GM23338 (cell line): ENCODE measurements at places on chromosomes 4 and X. TPM values are rescaled to one million over a fixed set of nuclear protein-coding genes. Genes with fewer than 3 reads are reported as not detected.

- no peak for DNase-seq
These were observed 311.4 kb downstream of the PRDM5 start for GRCh38 chr4:120611092-120611491.

The MAGED4 gene
- 22.2 and 57.3 TPM in 2 replicates for total RNA-seq

GRCh38 chr4:169849456-169849855 is 91.7 kb upstream of the HPF1 start:
- no peak for DNase-seq

The STX18 gene
- 15.9 and 30.8 TPM in 2 replicates for total RNA-seq

DNA sequence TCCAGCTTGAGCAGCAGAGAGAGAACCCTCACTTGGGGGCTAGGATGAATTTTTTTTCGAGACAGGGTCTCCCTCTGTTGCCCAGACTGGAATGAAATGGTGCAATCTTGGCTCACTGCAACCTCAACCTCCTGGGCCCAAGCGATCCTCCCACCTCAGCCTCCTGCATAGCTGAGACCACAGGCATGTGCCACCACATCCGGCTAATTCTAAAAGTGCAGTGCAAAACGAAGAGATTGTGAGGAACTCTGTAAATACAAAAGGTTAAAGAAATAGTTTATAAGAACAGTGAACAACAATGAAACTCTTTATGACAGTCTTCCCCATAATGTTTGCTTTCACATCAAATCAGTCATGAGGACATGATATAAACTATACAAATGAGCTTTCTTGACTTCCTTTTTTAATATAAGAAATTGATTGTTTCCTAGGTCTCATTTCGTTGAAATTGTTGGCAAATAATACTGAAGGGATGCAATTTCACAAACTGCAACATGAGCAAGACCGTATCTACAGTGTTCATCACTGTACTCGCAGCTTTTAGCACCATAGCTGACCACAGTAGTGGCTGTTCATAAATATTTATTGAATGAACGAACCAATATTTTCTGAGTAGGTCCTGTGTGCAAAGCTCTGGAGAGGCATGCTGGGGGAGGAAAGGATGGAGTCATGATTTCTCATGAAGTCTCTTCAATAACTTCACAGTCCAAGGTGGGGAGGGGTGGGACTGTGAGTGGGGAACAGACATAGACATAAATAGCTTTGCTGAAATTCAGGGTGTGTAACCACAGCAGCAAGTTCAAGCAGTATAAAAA is 116.1 kb downstream of the SHROOM3 start:
- no peak for DNase-seq

DNA sequence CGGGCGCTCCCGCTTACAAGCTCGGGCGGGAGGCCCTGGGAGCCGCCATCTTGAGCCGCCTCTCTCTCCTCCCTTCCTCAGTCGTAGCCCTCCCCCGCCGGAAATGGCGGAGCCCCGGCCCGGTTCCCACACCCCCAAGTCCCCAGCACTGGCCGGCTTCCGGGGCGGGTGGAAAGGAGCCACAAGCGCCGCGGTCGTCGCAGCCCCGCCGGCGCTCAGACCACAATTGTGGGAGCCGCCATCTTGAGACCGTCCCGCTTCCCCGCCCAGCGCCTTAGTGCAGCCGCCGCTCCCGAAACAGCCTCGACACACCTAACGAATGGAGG is 531 bp downstream of the HCFC1 start:
- DNase-seq, result peak; percentile 72

DNA sequence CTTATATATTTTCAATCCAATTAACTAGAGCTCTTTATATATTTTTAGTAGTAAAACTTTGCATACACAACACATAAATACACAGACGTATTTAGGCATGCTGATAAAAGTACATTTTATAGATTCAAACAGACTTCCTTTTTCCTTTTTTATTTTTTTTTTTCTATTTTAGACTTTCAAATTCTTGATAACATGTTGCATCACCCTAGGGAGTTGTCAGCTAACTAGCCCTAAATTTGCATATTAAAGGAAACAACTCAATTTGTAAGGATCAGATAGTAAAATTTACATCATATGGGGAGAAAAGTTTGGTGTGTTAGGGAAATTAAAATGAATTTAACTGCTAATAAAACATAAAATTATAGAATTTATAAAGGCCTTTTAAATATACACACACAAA is 47.4 kb upstream of the APOOL start:
- DNase-seq, result peak; percentile 21

GRCh38 chr4:95361696-95361965 is 187.1 kb downstream of the UNC5C start:
- DNase-seq, result no peak

DNA sequence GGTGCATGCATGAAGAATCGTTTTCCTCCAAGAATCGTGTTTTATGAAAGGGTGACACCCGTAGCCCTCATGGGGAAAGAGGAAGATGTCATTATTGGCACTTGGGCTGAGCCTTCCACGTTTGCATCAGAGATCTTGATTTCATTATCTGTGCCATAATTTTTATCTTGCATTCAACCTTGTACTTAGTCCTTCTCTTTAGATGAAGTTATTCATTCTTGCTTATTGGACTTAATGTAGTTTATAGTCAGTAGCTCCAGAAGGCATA is 66.8 kb downstream of the GAB1 start:
- no peak for DNase-seq

The ADGRG4 gene
- total RNA-seq, result not detected in 2 replicates

The GUCY1A1 gene
- not detected in 2 replicates for total RNA-seq

The CXCL13 gene
- not detected in 2 replicates for total RNA-seq

The PLS3 gene
- 128 and 131 TPM in 2 replicates for total RNA-seq

DNA sequence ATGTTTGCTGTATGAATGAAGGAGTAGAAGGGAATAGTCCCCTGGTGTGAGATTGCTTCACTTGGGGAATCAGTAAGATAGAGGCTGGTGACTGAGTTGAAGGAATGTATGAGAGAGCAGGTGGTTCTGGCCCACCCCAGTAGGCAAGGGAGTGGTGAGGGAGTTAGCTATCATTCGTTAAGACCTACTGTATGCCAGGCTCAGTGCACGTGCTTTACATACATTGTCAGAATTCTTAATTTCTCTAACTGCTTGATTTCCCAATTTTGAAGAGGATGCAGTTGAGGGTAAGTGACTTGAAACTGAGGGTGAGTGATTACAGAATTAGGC is 700 bp downstream of the VMA21 start:
- DNase-seq, result peak; percentile 11

DNA sequence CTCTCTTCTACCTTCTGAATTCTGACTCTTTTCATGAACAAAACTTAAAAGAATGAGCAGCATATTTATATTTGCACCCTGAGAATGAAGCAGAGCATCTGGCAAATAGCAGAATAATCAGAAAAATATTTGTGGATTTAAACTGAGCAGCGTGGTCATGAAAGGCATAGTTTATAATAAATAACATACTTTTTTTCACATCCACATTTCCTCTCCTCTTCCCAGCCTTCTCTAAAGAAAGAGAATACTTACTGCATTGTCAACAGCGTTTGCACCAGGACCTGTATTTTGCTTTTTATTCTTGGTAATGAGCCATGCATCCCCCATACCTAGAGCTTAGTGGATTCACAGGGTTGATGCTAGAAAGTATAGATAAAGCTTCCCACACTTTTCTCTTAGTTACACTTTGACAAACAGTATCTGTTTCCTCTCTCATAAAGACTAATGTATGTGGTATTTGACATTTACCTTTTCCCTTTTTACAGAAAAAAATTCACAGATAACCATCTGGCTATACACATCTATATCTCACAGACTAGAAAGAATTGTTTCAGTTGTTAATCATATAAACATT is 131.5 kb downstream of the PRSS12 start:
- DNase-seq, result no peak

The TMEM31 gene
- not detected in 2 replicates for total RNA-seq

The PABPC5 gene
- total RNA-seq, result 3.0 and 3.1 TPM in 2 replicates

- no peak for DNase-seq
These were observed 5.8 kb downstream of the RXFP1 start for GRCh38 chr4:158527516-158527915.

The MAGEC2 gene
- total RNA-seq, result not detected in 2 replicates

DNA sequence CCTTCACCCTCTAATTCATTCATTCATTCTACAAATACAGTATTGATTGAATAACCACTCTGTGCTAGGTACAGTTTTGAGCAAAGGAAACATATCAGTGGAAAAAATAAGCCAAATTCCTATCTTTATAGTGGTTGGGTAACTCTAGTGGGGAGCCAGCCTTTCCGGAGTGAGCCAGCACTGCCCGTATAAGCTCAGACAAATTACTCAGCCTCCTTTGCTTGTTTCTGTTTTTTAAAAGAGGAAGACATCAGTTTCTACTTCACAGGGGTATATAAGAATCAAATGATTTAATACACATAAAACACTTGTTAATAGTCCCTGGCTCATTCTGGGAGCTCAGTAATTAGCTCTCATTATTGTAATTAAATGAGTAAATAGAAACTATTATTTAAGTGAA is 238.2 kb upstream of the MAD2L1 start:
- no peak for DNase-seq

The MTTP gene
- 0.14 TPM in 1 of 2 replicates, not detected in the other for total RNA-seq

DNA sequence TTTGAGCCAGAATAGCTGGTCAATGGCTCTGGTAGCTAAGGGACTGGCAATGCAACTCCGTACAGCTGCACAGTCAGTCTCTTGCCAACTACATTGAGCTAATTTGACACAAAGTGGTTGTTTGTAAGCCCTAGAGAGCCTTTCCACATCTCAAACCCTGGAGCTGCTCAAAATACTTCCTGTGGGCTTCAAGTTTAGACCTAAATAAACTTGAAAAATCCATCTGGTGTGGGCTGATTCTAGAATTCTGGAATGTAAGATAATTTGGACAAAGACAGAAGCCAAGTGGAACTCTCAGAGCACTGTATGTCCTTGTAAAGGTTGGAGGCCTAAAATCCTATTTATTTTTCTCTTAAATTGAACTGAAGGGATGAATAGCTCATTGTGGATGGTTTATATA is 380.8 kb downstream of the SPRY1 start:
- no peak for DNase-seq

DNA sequence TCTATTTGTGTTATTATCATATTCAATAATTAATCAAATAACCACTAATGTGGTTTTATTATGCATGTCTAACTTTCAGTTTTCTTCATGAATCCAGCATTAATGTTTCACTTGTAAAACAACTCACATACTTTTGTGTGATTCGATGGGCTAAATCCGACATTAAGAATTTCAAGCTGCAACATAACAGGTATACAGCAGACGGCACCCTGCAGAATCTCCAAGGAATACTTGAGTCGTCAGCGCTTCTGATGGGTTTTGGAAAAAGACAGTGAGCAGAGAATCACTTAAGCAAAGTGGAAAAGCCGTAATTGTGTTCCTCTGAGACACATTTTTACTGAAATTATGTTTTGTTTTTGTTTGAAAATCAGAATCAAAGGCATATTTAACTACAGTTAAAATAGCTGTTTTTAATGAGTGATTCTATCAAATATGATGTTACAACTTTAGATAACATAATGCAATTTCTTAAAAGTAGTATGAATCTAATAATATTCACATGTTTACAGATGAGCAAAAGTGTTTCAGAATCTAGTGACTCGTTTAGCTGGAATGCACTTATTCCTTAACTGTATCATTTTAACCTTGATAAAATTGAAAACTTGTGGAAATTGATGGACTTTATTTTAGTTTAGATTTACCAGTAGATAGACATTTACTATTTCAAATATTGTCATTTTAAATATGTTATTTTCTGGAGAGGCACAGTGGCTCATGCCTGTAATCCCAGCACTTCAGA is 514.8 kb downstream of the CCSER1 start:
- DNase-seq, result peak; percentile 49

- DNase-seq, result no peak
These were observed 330.9 kb upstream of the PPP1R2C start for GRCh38 chrX:43108828-43109227.

GRCh38 chr4:124487651-124488050 is 224.9 kb downstream of the ANKRD50 start:
- no peak for DNase-seq

GRCh38 chr4:134139188-134139587 is 62.4 kb downstream of the PABPC4L start:
- no peak for DNase-seq

DNA sequence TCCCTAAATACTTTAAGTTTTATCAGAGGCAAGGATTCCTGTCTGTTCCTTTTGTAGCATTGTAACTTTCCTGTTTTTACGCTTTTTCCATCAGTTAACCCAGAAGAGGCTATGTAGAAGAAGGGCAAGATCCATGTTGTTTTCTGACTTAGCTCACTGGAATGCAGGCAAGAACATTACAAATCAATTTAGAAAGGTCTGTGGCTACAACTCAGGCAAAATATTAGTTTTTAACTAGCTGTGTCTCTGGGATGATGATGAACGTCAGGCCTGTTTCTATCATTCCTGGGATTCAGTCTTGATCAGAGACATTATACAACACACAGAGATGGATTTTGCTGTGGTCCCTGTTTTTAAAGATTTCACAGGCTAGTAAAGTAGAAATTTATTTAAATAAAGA is 813.0 kb upstream of the POU3F4 start:
- no peak for DNase-seq
